ENCODE measurements at places on chromosomes 2 and 18.

- no peak for DNase-seq
These were observed 262.4 kb downstream of the MEIS1 start for GRCh38 chr2:66697366-66697765.

- peak; percentile 51 for DNase-seq
These were observed 43.4 kb downstream of the ZCCHC2 start for GRCh38 chr18:62566199-62566598.

- DNase-seq = no peak
These were observed 501.6 kb upstream of the MYT1L start for GRCh38 chr2:2832657-2833056.

DNA sequence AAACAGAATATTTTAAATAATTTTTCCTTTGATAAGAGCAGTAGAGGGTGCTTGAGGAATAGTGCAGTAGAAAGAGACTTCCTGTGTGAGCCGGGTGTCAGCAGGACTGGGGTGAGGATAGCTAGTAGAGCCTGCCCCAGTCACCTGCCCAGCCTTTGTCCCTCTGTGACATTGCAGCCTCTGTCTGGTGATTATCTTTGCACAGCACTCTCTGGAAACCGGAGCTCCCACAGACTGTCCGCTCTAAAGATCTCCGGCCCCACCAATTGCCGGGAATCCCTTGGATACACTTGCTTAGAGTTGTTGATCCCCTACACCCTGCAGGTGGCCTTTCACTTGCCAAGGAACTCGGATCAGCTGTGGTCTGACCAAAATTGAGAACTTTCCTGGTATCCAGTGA is 1081.3 kb upstream of the TMEFF2 start:
- no peak for DNase-seq

- no peak for DNase-seq
These were observed 764.1 kb upstream of the NXPH2 start for GRCh38 chr2:139544186-139544851.

DNA sequence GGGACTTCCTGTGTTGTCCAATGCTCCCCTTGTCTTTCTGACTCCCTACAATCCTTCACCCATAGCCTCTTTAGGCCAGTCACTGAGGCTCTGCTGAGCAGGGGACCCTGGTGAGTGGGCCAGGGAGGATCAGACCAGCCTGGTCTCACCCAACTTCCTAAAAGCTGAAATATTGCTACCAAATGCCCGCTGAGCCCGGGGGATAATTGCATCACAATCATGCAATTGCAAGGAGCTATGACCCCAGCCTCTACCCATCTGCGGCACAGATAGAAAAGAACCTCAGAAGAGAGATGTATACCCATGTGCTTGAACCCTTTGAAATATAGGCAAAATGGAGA is 3.7 kb upstream of the SP100 start:
- DNase-seq = no peak

DNA sequence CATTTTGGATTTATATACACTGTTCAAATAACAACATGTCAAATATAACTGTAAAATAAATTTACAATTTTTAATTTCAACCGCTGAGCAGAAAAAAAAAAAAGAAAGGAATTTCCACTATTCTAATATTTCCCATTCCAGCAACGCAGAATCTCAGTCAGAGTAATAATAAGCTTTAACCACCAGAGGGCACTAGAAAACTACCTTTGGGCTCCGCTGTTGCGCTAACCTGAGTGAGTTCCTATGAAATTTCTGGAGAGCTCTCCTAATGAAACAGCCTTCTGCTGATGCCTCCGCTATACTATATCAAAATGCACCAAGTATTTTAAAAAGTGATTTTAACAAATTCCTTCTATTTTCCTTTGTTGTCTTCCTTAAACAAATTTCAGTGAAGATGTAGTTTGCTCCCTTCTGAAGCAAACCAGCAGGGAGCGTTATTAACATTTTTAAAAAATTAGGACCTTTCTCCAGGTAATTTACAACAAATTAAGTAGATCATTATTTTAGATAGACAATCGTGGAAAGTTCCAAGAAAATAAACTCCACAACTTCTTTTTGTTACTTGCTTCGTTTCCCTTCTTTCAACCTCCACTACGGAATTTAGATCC is 23.0 kb downstream of the ERMN start:
- DNase-seq = peak; percentile 86

- no peak for DNase-seq
These were observed 35.8 kb downstream of the SLC4A3 start for GRCh38 chr2:219663116-219663762.

- DNase-seq = no peak
These were observed 328.5 kb upstream of the DSEL start for GRCh38 chr18:67845035-67845434.

DNA sequence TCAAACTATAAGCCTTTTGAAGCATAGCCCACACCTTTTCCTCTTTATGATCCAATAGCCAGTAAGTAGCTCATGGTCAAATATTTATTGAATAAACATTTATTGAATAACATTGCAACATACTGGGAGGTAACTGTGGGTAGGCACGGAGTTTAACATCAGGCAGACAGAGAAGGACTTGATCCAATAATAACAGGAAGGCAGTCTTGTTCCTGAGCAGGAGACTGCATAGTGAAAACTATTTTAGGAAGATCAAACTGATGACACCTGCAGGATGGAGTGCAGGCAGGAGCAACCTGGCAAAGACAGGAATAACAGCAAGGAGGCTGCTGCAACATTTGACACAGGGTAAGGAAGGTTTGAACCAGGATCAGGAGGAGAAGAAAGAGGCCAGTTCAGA is 3.1 kb upstream of the DCTN1 start:
- no peak for DNase-seq

- no peak for DNase-seq
These were observed 511.5 kb downstream of the NYAP2 start for GRCh38 chr2:225911019-225911418.
